ENCODE measurements at places on chromosomes 3 and 15. TPM values are rescaled to one million over a fixed set of nuclear protein-coding genes. Genes with fewer than 3 reads are reported as not detected.
A peak's percentile ranks its signal among the peaks of the same experiment; 100 is the strongest.

The SLC9A9 gene
- total RNA-seq, result 16.5 TPM

The DLL4 gene
- 9.4 TPM for total RNA-seq

The CPEB1 gene
- total RNA-seq, result 1.4 TPM

The PRTG gene
- 6.4 TPM for total RNA-seq

The EFHB gene
- total RNA-seq, result 2.1 TPM

The ATOSA gene
- total RNA-seq, result 38.2 TPM

The CD200 gene
- total RNA-seq, result 16.8 TPM

The XIRP1 gene
- total RNA-seq, result 0.09 TPM

The SENP8 gene
- total RNA-seq, result 4.8 TPM

The B4GALT4 gene
- total RNA-seq, result 23.1 TPM

The POLR2M gene
- total RNA-seq, result 77.0 TPM

The MAP3K13 gene
- 44.1 TPM for total RNA-seq

The ARL6IP5 gene
- total RNA-seq, result 138 TPM

- DNase-seq, result no peak
Observed at GRCh38 chr15:52673312-52673711, 5.9 kb downstream of the ATOSA start.

GRCh38 chr15:74994236-74994635 lies 1.1 kb upstream of the SCAMP5 start:
- DNase-seq, result no peak

DNA sequence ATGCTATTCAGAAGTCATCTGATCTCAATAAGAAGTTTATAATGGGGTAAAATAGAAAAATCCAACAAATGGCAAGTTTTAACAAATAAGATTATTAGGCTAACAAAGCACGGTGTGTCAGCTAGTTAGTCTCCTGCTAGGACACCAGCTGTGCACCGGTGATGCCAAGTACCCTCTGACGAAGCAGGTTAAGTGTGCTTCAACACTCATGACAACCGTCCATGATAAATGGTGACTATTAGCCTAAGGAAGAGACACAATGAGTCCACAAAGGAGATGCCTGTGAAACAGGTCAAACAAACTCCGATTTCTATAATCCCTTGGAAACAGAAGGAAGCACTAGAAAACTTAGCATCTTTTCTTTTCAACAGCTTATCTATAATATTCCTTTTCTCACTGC lies 36.5 kb downstream of the ATP13A3 start:
- no peak for DNase-seq

- DNase-seq, result no peak
Observed at GRCh38 chr15:87680208-87680607, 576.3 kb downstream of the NTRK3 start.

GRCh38 chr3:129022114-129023007 lies 21.3 kb downstream of the EFCC1 start:
- DNase-seq, result peak; percentile 88

GRCh38 chr3:113105093-113105449 lies 106.3 kb upstream of the BOC start:
- no peak for DNase-seq

DNA sequence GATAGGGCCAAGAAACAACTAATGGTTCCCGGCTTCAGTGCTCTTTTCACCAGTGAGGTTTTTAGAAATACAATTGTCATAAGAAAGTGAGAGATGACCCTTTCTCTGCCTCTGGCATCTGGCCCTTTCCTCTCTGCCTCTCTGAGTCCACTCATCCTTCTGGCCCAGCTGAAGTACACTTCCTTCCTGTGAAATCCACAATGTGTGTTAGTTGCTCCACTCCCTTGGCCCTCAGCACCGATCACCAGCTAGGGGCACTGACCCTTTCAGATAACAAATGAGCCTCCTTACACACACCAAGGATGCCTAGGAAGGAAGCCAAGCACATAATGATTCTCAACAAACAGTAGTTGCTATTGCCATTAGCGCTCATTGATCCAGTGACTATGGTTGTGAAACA lies 2.9 kb upstream of the CAV3 start:
- DNase-seq, result no peak

DNA sequence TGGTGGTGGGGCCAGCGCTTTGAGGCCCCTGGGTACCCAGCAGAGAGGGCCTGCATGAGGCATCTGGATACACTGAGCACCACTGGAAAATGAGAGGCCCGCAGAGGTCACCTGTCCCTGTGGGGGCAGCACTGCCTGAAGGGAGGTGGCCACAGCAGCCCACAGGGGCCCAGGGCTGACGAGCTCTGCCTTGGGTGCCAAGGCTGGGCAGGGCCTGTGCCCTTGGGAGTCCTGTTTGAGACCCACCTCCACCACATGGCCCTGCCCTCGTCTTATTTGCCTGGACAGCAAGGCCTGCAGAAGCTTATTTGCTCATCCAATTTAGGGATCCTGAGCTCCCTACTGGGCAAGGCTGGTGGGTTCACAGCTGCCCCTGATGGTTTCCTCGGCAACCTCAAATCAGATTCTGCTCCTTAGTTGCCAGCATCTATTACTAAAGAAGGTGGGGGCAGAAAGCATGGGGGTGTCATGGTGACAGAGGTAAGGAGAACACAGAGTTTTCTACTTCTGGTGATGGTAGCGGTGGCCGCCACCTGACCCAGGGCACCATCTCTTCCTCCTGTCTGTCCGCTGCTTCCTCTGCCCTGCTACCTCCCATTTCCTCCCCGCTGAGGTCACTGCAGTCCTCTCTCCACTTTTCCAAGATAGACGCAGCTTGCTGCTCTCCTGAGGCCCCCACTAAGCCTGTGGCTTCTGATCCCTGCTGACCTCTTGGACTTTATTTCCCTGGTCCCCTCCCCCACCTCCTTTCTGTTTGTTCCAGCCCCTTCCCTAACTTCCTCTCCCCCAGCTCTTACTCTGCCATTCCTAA lies 62.9 kb downstream of the HMCES start:
- no peak for DNase-seq

DNA sequence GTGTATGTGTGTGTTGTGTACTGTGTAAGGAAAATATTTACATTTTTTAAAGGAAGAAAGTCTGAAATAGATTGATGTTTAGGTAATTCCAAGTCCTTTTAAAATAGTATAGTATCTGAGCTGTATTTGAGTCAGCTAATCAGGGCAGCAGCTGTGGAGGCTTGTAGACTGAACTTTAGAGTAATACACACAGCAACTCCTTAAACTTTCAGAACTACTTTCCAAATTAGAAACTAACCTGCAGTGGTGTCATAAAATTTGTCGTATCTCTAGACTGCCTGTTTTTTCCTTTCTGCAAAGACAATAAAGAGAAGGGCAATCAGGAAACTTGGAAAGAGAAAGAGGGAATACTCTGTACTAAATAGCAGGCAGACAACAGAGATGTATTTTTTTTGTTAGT lies 391.0 kb upstream of the AZI2 start:
- DNase-seq, result no peak

- DNase-seq, result no peak
Observed at GRCh38 chr15:60585743-60586708, 107.1 kb upstream of the ICE2 start.

GRCh38 chr15:94610485-94610884 lies 379.1 kb downstream of the MCTP2 start:
- DNase-seq, result no peak

GRCh38 chr3:111943533-111943932 lies 35.3 kb upstream of the ABHD10 start:
- no peak for DNase-seq

DNA sequence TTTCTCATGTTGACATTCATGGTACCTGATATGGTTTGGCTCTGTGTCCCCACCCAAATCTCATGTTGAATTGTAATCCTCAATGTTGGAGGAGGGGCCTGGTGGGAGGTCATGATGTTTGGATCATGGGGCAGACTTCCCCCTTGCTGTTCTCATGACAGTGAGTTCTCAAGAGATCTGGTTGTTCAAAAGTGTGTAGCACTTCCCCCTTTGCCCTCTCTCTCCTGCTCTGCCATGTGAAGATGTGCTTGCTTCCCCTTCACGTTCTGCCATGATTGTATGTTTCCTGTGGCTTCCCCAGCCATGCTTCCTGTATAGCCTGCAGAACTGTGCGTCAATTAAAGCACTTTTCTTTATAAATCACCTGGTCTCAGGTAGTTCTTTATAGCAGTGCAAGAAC lies 3.3 kb upstream of the UBL7 start:
- DNase-seq, result no peak

DNA sequence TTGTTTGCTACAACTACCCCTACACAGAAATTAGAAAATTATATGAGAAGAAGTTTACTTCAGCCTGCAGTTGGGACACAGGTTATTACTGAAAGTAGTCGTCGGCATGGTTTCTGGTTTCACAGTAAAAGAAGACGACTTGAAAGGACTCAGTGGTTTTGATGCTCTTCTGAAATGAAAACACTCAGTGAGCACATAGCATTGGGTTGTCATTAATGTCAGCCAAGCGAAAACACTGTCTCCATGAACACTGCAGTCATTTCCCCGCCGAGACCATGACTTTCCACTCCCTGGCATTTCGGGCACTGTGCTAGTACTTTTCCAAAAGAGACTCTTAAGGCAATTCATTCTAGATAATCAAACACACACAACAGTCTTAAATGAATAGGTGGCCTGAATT lies 69.2 kb upstream of the ICE2 start:
- DNase-seq, result peak; percentile 38

GRCh38 chr15:81491414-81492096 lies 117.5 kb upstream of the TMC3 start:
- DNase-seq, result no peak

DNA sequence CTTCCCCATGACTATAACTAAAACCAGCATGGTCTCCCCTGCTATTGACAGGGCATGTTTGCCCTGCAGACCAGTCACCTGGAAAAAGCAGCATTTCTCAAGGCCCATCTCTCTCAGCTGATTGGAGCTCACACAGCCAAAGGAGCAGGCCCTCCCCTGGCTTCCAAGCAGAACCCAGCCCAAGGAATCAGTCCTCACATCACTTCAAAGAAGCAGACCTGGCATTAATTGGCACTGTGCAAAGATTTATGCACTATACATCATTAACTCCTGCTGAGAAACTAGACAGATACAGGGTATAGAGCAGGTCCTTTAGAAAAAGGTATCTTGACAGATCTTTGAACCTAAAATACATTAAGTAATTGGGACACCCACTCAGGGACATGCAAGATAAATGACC lies 323.8 kb upstream of the PPP2R3A start:
- DNase-seq, result no peak

- no peak for DNase-seq
Observed at GRCh38 chr3:116399701-116400226, 45.5 kb downstream of the LSAMP start.

DNA sequence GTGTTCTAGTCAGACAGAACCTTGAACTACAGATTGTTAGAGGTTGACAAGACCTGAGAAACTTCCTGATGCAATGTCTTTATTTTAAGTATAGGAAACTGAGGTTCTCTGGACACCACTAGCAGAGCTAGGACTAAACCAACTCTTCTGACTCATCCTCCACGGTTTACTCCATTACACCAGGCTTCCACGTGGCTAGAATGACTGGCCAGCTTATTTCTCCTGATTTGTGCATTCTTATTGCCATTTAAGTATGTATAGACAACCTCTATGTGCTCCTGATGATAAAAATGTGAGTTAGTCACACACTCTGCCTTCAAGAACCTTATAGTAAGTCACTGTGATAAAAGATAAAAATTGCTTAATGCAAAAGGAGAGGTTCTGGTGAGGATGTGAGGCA lies 182.7 kb downstream of the MEX3B start:
- no peak for DNase-seq

- DNase-seq, result no peak
Observed at GRCh38 chr3:10596746-10597448, 91.5 kb upstream of the ATP2B2 start.

- DNase-seq, result peak; percentile 72
Observed at GRCh38 chr15:85289677-85290365, 90.6 kb upstream of the AKAP13 start.

- no peak for DNase-seq
Observed at GRCh38 chr3:15982667-15983196, 185.0 kb upstream of the ANKRD28 start.

DNA sequence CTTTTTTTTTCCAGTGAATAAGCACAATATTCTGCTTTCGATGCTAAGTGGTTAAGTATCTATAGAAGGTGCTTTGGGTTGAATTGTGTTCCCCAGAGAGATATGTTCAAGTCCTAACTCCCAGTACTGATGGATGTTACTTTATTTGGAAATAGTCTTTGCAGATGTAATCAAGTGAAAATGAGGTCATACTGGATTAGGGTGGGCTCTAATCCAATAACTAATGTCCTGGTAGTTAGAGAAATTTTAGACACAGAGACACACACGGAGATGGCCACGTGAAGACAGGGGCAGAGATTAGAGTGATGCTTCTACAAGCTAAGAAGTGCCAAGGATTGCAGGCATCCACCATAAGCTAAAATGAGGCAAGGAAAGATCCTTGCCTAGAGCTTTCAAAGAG lies 662.3 kb downstream of the NAALADL2 start:
- no peak for DNase-seq
